ENCODE measurements at places on chromosomes 2 and 18.

DNA sequence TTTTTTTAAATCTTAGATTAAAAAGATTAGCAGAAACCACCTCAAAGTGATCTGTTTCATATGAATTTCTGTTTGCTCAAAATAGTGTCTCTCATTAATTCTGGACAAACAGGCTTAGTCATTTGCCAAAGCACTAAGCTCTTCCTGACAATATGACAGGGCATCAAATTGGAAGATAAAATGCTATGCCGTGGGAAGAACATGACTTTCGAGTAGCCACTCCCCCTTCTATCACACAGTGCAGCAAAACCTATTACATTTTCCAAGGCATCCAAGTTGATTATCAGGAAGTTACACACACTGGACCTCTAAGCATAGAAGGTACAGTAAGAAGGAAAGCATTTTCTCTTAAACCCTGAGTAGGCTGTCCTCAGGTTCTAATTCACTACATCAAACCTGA, 89.5 kb downstream of the STK39 start:
- DNase-seq: no peak

DNA sequence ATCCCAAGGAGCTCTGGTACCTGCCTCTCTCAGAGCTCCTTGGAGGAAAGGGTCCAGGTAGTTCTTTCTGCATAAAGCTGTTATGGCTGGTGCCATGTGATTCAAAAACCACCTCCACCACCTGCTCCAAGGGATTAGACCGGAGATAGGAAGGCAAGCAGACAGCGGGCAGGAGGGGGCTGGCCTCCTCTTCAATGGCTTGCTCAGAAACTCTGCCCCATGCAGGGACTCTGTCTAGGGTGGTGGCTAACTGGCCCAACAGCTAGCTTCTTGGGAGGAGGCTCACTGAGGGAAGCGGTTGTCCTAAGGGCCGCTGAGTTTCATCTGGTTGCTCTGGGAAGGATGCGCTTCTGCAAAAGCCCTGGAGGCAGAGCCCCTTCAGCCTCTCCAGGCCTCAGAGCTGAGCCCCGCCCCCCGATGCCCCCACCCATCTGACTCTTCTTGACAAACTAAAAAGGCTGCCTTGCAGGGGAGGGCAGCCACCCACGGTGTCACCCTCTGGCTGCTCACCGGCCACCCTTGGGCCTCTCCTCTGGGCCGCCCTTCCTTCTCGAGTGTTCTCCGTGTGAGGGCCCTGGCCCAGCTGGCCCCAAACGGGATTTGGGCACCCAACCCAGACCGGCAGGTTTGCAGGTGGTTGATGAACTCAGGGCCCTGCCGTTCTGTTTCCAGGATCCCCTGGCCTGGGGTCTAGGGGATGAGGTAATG, 90.2 kb downstream of the MCFD2 start:
- no peak for DNase-seq

DNA sequence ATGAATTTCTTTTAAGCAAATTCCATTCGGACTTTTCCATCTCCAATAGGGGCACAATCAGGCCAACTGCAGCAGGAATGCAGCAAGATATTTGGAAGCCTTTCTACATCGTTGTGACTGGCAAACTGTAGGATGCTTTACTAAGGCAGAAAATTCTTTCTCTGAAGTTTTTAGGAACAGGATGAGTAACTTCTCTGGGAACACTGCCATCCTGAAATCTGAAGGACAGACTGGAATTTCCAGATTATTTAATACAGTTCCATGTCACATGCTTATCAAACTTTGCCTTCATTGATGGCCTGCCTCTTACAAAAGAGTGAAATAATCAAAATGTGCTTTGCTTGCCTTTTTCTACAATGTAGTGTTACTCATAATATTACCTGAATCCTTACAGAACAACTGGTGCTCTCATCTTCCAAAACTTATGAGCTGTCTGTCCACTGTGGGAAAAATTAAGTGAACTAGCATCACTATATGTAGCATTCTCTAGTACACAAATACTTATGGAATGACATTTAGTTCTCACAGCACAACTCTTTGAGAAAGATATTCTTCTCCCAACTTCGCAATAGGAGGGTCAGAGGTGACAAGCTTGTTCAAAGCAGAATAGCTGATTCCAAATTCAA, 32.0 kb upstream of the MAP2 start:
- DNase-seq: no peak

GRCh38 chr2:31832363-31832762, 178.4 kb downstream of the MEMO1 start:
- DNase-seq: no peak

All from CD4-positive, alpha-beta T cell treated with Interleukin-12 subunit alpha and Interleukin-12 subunit beta, for 1 hour (primary cell).